ENCODE measurements at places on chromosomes 2 and 18. TPM values are rescaled to one million over a fixed set of nuclear protein-coding genes. Genes with fewer than 3 reads are reported as not detected.

DSG1 gene
- not detected for polyA plus RNA-seq

GALR1 gene
- polyA plus RNA-seq, result 0.25 TPM

ZNF24 gene
- polyA plus RNA-seq, result 22.7 TPM

SAG gene
- polyA plus RNA-seq, result 0.03 TPM

ZNF804A gene
- 0.35 TPM for polyA plus RNA-seq

SLC9A4 gene
- polyA plus RNA-seq, result 0.22 TPM

EGR4 gene
- 0.05 TPM for polyA plus RNA-seq

KCNG2 gene
- 0.46 TPM for polyA plus RNA-seq

COL4A4 gene
- polyA plus RNA-seq, result 2.3 TPM

CD8A gene
- polyA plus RNA-seq, result 2.1 TPM

MAP3K19 gene
- polyA plus RNA-seq, result not detected

AUP1 gene
- 112 TPM for polyA plus RNA-seq
